NCI-H226 (cell line): ENCODE measurements at places on chromosomes 16 and 17.

GRCh38 chr17:67063141-67063540 is 18.8 kb downstream of the CACNG1 start:
- no peak for DNase-seq

GRCh38 chr16:81987706-81988105 is 23.6 kb downstream of the SDR42E1 start:
- DNase-seq: no peak

DNA sequence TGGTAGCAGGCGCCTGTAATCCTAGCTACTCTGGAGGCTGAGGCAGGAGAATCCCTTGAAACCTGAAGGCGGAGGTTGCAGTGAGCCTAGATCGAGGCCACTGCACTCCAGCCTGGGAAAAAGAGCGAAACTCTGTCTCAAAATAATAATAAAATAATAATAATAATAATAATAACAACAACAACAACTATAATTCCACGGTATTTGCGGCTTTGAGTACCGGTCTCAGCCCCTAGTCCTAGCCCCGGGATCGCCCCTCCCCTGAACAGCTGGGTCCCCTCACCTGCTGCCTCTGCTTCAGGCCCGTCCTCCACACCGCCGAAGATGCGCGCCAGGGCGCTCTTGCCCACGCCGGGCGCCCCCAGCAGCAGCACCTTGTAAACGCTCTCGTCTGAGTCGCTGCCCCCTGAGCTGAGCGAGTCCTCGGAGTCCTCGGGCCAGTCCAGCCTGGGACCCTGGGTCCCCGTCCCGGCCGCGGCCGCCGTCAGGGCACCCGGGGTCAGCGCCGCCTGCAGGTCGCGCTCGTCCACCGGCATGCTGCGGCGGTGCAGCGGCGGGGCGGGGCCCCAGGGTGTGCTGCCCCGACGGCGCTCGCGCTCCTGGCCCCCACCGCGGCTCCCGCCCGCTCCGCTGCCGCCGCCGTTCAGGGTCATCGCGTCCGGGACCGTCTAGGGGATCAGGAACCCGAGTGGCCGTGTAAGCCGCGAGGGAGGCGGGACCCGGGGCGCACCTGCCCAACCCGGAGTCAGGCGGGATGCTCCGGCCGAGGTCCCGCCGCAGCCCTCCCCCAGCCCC is 611 bp downstream of the RRAD start:
- DNase-seq: no peak

DNA sequence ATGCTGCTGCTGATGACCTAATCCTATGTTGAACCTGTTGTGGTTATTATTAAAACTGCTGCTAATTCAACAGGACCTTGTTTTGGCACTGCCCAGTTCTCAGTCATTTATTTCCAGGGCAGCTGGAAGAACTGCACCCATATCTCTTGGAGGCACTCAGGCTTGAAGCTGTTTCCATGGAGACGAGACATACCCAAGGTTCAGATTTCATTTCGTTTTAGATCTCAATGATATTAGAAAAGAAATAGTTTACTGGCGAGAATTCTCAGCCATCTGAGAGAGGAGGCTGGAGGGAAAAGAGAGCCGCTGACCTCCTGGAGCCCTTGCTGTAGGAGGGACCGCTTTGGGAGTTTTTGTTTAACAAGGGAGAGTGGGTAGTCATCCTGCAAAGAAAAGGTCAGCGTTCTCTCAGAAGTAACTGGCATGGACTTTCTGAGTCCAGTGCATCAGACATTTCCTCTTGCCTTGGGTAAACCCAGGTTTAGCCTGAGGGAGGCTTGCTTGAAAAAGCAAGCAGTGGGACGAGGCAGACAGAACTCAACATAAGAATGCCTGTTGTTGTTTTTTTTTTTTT is 75.4 kb downstream of the YPEL2 start:
- DNase-seq: peak; percentile 68

- no peak for DNase-seq
These were observed 36.4 kb downstream of the KNOP1 start for GRCh38 chr16:19681637-19682036.

DNA sequence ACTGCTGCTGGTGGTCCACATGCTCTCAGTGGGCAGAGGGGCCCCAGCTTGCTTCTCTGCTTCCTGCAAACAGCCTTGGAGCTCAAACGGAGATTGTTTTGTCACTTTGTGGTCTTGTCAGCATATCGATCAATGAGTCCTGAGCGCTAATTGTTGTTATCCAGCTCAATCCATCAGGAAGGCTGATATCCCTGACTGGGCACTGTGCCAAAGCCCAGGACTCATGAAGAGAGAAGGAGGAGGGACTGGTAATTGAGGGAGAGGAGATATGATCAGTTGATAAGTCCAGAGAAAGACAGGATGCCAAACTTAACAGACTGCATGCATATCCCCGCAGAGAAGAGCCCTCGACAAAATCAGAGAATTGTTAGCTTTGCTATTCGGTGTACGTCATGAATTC is 58.6 kb upstream of the DNAH9 start:
- no peak for DNase-seq
